ENCODE measurements at places on chromosomes 12 and 14.

GRCh38 chr12:88185988-88186387 lies 43.9 kb downstream of the TMTC3 start:
- no peak for DNase-seq

DNA sequence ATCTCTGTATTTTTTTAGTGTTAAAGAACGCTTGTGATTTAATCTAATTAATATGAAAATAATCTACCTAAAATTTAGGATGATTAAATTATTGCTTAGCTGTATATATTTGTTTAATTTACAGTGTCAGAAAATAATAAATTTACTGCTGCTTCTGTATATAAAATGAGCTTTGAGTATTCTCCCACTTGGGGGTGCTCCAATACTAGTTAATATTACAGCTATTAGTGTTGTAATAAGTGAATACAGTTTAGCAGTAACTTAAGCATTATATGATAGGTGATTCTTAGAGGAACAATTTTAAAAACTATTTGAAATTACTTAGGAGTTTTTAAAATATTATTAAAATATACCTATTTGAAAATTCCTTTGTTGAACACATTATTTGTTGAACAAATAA lies 62.2 kb downstream of the PAPOLA start:
- no peak for DNase-seq

- DNase-seq, result no peak
Measured at GRCh38 chr12:95215949-95216348, 1.3 kb downstream of the FGD6 start.

DNA sequence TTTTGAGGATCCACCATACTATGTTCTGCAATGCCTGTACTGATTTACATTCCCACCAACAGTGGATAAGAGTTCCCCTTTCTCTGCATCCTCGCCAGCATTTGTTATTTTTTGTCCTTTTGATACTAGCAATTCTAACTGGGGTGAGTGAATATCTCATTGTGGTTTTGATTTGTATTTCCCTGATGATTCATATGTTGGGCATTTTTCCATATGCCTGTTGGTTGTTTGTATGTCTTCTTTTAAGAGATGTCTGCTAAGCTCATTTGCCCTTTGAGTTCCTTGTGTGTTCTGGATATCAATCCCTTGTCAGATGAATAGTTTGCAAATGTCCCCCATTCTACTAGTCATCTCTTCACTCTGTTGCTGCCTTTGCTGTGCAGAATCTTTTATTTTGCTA lies 49.0 kb upstream of the MSRB3 start:
- no peak for DNase-seq

DNA sequence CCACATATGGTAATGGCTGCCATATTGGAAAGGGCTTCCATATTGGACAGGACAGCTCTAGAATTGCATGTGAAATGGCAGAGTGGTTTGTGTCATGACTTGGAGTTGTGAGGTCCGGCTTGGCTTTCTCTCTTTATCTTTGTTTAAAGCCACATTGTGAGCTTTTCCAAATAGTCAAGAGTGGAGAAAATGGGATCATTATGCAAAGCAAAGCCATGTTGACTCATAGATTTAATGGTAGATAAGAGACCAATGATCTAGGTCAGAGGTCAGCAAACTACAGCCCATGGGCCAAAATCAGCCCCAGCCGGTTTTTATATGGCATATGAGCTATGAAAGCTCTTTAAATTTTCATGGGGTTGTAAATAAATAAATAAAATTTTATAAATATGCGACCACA lies 449.1 kb downstream of the BCL11B start:
- no peak for DNase-seq

DNA sequence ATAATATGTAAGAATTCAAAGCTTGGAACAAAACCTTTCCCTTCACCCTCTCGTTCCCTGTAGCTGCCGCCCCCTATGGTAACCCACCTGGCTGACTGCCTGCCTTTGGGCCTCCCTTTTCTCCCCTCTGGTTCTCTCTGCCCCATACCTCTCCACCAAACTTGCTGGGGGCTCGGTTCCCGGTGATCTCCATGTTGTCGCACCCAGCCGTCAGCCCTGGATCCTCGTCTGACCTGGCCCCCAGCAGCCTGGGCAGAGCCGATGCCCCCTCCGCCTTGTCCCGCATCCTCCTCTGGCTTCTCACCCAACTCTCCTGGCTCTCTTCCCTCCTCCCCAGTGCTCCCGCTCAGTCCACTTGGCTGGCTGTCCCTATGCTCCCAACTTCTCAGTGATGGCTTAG lies 4.5 kb downstream of the CYP46A1 start:
- DNase-seq, result no peak

- no peak for DNase-seq
Measured at GRCh38 chr12:47234576-47235141, 154.9 kb upstream of the AMIGO2 start.

DNA sequence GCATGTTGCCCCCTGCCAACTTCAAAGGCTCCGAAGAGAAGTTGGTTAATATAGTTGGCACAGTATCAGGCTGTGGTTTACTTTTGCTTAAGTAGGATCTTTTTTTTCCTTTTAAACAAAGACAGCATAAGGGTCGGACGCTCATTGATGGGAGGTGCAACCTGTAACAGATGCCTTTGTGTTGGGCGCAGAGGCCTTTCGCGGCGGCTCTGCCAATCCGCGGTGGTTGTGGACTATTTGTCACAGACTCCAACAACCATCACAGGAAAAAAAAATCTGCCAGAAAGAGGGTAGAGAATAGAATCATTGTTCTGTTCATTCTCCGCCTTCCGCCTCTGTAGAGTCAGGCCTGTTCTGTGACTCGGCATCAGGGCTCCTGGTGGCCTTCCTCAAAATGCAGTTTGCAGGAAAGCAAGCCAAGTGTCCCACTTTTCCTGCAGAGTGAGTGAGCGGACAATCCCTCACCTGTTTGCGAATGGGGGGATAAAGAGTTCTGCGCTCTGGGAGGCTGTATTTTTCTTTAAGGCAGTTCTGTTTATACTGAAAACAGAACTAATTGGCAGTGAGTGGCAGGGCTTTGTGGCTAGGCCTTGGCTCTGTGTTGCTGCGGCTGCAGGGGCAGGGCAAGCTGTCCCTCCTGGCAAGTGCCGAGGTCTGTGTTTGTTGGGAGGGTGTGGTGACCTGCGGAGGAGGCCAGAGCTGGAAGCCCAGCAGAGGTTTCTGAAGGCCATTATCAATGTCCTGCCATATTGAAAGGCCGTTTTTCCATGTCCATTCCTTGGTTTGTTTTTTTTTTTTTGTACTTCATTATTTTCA lies 83.0 kb upstream of the PIWIL1 start:
- DNase-seq, result no peak

DNA sequence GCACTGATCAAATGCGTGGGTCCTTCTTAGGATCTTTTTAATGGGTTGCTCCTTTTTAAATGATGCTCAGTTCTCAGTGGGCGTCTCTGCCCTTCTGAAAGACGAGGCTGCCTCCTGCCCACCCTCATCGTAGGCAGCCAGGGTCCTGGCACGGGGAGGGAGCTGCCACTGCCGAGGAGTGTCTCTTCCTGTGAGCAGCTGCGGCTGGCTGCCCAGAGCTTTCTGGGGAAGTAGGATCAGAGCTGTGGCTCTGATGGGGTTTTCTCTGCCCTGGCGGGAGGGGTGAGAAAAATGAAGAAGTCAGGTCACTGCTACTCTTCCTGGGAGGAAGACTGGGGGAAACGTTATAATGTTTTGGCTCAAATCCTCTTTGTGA lies 31.1 kb upstream of the BEGAIN start:
- DNase-seq, result no peak

DNA sequence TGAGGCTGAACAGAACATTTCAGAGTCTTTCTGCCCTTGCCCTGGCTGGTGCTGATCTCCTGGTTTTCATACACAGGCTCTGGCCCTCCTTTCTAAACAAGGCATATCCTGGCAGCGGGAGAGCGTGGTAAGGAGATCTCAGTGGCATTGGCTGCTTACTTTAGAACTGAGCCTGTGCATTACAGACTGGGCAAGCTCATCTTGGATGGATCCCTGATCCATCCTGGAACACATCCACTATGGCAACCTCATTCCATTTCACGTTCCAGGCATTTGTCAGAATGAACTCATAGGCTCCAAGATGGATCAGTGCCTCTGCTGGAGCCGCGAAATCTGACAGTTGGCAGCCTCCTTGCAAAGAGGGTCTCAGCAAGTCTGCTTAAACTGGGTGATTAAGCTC lies 224.5 kb upstream of the PELI2 start:
- DNase-seq, result no peak

- no peak for DNase-seq
Measured at GRCh38 chr14:58668848-58669480, 31.2 kb downstream of the DACT1 start.

DNA sequence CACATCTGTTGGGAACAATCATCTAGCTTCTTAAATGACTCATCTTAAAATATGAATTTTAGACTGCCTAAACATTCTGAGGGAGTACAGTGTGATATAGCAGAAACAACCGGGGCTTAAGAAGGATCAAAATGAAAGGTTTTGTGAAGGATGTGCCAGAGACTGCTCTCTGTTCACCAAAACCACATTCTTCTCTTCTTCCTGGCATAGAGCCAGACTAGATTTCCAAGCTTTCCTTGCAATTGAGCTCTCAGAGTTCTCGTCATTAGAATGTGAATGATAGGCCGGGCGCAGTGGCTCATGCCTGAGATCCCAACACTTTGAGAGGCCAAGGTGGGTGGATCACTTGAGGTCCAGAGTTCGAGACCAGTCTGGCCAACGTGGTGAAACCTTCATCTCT lies 94.5 kb downstream of the LRRIQ1 start:
- DNase-seq, result no peak

GRCh38 chr14:85445151-85445795 lies 84.7 kb upstream of the FLRT2 start:
- no peak for DNase-seq

- no peak for DNase-seq
Measured at GRCh38 chr14:77284466-77284865, 13.5 kb upstream of the NGB start.

DNA sequence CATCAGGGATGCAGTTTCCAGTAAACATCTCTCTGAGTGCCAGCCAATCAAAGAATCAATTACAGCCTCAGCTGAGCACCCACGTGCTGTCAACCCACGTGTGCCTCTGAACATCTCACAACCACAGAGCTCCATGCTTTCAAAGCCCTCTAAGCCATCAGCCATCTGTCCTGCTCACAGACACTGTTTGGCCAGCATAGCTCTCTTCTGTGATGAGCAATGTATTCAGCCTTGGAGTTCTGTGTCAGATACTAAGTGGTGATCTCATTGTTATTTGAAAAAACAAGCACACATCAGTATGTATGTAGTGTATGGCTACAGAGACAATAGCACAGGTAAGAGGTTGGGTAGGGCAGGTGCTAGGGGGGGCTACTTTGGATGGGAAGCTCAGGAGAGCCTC lies 94.3 kb downstream of the RGS6 start:
- DNase-seq, result no peak

DNA sequence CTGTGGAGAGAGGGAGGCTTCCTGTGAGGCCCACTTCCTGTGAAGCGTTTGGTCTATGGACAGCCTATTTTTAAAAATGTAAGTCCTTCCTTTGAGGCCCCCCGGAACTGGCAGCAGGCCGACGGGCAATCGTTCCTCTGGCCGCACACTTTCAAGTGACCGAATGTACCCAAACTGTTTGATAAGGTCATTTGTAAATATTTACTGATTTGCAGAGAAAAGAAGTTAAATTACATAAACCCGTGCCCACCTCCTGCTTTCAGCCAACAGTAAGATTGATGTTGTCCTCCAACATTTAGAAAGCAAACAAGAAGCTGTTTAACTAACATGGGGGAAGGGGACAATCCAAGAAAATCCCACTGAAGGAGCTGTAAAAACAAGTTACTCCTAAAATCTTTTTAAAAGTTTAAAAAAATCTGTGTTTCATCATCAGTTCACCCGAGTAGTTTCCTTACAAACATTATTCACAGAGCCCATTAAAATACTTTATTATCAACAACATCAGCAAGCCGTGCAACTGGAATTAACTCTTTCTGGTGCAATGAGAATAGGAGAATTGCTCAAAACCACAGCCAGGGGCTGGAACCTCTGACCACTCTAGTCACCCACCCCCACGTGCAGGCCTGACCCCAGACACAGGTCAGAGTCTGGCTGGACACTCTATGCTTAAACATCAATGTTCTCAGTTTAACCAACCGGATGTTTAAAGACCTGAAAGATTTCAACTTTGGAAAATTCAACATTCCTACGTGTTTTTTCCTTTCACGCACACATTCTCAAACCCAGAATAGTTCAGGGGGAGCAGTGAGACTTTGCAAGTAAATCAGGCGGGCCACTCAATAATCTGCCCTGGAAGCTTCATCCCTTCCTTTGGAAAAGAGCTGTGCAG lies 65.3 kb downstream of the FOXN3 start:
- DNase-seq, result peak; percentile 40

DNA sequence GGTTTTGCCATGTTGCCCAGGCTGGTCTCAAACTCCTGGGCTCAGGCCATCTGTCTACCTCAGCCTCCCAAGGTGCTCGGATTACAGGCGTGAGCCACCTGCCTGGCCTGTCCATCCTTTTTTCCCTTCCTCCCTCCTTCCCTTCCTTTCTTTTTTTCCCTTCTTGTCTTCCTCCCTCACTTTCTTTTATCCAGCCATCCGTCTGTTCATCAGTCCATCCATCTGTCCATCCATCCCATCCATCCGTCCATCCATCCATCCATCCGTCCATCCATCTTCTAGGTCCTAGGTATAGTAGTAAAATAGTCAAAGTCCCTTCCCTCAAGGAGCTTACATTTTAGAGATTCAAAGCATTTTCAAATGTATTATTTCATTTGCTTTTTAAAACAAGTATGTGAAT lies 56.8 kb downstream of the CRADD start:
- DNase-seq, result no peak

- no peak for DNase-seq
Measured at GRCh38 chr12:17579205-17580026, 510.6 kb downstream of the RERGL start.

GRCh38 chr12:2008677-2009076 lies 4.4 kb upstream of the DCP1B start:
- DNase-seq, result no peak

DNA sequence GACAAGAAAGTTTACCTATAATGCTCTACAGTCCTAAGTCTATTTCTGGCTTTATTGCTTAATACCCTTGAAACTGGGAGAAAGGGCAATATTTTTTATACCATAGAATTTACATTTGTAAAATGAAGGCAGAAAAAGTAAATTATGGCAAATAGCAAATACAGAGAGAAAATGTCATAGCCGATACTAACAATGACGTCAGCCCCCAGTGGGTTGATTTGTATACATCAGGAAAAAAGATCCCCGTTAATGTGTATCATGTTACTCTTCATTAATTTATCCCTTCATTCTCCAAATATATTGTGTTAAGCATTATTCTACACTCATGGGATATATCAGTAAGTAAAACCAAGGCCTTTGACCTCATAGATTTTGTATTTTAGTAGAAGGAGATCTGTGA lies 445.1 kb upstream of the SYT1 start:
- no peak for DNase-seq

DNA sequence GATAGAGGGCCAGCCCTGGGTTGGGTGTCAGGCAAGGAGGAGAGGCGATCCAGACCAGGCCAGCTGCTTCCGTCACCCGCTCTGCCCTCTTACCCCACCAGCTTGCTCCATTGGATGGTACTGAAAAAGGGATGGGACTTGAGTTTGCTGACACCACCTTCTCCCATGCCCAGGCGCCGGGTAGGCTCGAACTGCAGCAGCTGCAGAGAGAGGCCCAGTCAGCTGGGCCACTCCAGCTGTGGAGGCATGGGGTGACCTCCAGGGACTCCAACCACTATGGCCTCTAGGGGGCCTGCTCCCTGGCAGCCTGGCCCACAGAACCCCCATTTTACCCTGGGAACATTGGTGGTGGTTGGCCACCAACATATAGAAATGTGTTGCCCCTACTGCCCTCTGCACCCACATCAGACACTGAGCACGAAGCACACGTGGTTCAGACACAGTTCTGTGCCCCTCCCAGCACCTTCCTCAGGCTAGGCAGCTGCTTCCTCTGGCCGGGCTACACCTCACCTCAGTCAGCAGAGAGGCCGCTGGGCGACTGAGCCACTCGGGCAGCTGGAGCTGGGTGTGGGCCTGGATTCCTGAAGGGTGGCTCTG lies 16.0 kb downstream of the RPS6KL1 start:
- no peak for DNase-seq

Measured in GM18507 (cell line).